ENCODE measurements at places on chromosomes 6 and 20.

DNA sequence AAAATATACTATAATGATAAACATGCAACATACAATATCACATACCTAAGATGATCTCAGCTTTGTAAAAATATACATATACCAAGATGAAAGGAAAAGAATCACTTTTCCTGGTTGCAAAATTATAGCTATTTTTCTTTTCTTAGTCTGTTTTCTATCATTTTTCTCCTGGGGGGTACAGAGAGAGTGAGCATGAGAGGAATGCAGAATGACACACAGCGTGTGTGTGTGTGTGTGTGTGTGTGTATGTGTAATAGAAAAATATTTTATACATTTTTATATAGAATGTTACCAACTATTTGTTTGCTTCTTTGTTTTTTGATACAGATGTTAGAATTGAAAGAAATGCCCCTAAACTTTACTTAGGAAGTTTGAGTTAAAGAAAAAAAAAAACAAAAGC lies 64.3 kb downstream of the FAM83B start:
- no peak for DNase-seq

GRCh38 chr20:38237381-38237780 lies 23.2 kb downstream of the KIAA1755 start:
- no peak for DNase-seq

GRCh38 chr20:20226554-20226953 lies 141.3 kb upstream of the INSM1 start:
- no peak for DNase-seq

- DNase-seq, result no peak
Observed at GRCh38 chr6:53943395-53943794, 148.6 kb downstream of the LRRC1 start.

- DNase-seq, result no peak
Observed at GRCh38 chr6:8020083-8020482, 44.1 kb downstream of the BLOC1S5 start.

DNA sequence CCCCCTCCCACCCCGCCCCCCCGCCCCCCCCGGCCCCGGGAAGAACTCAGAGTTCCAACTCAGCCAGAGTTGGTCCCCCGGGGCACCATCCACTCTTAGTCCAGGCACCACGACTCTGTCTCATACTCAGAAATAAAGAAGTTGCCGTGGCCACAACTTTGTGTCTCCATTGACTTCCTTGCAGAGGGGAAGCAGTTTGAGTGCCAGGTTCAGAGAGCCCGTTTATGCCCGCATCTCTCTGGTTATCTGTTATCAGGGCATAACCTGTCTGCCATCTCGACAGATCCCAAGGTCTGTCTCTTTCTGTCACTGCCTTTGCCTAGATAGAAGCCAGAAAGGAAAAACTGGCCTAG lies 605 bp downstream of the CDC5L start:
- no peak for DNase-seq

DNA sequence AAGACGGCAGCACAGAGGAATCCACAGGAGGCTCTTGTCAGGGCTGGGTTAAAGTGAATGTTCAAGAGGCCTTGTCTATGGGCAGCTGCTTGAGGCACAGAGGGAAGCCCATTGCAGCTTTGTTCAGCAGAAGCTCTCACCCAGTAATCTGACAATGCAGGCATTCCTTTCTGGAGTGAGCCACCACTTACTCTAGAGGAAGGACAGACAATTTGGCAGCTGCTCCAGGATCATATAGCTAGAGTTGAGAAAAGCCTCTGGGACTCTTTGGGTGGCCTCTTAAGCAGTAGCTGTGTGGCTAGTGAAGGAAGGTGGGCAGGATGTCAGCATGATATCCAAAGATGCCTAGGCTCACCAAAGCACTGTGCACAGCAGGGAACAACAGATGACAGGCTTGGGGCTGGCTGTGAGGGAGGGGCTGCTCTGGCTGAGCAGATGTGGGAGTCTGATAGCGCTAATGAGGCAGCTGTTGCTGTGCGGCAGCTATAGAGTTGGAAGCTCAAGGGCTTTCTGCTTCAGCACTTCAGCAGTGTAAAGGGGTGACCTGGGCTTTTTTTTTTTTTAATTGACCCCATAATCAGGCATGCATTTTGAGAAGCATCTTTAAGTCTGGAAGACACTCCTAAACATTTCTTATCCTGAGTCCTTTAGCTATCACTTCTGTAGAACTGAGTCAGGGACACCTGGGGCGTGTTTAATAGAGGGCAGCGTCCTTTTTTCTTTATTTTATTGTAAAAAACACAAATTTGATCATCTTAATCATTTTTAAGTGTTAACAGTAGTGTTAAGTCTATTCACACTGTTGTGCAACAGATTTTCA lies 27.2 kb downstream of the CMTR1 start:
- no peak for DNase-seq

- DNase-seq, result no peak
Observed at GRCh38 chr6:161242113-161242512, 31.7 kb downstream of the AGPAT4 start.

- no peak for DNase-seq
Observed at GRCh38 chr20:19257865-19258264, 45.4 kb downstream of the SLC24A3 start.

DNA sequence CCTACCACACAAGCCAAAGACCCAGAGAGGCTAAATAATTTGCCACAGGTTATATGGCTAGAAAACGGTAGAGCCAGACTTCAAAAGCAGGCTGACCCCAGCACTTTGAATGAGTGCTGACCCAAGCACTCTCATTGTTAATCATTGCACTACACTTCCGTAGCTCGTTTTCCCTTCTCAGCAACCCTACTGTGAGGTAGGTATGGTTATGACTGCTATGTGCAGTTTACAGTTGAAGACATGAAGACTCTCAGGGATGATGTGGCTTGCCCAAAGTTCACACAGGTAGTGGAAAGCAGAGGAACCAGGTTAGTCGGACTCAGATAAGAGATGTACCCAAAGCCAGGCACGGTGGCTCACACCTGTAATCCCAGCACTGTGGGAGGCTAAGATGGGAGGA lies 33.5 kb upstream of the RIMS4 start:
- no peak for DNase-seq

DNA sequence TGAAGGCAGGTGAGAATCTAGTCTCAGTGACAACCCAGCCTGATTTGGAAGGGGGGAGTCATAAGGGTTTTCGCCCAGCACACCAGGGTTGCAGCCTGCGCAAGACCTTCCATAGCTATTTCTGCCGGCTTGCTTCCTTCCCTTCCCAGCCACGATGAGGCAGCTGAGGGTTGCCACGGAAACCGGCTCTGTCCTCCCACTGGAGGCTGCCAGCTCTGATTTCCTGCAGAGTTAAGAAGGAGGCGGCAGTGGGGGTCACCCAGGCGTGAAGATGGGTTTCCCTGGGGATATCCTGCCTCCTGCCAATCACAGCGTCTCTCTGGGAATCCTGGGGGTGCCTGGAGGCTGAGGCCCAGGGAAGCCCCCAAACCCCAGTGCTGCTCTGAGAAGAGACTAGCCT lies 23.1 kb upstream of the KCNB1 start:
- DNase-seq, result no peak

DNA sequence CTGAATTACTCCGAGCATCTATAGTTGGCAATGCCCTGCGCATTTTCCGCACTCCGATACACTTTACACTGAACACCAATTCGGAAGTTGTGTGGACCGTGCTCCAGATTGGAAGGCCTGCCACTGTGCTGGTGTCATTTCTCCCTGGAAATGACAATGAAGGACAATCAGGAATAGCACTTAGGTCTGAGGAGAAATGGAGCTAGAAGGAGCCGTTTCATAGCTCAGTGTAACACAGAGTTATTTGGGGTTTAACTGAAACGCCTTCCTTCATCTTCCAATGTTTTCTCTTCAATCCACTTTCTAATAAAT lies 501 bp upstream of the PLA2G7 start:
- DNase-seq, result no peak

DNA sequence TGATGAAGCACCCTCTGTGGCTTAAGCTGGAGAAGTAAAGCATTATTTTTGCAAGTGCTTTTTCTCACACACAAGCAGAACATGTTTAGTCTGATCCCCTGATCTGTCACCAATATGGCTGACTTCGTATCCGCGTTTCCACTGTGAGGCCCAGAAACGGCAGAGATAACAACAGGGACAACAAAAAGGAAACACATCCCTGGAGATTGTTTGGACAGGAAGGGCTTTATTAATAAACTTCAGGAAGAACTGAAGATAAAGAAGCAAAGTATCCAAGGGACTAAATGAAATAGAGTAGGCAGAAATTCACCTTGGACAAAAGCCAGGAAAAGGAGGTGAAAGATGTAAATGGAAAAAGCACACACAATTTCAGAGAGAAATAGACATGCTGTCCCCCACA lies 49.2 kb downstream of the RARS2 start:
- DNase-seq, result no peak

- no peak for DNase-seq
Observed at GRCh38 chr6:16044211-16044643, 84.7 kb upstream of the MYLIP start.

GRCh38 chr20:36390719-36391415 lies 84.7 kb downstream of the DLGAP4 start:
- no peak for DNase-seq

GRCh38 chr6:16238057-16238962 lies at the start of gene GMPR:
Gene GMPR, plus strand, starts transcription at chr6:16238587. Its CDS starts 107 bp downstream, at chr6:16238694.
- DNase-seq, result peak; percentile 16

- no peak for DNase-seq
Observed at GRCh38 chr6:81376745-81377144, 375.7 kb downstream of the TENT5A start.

GRCh38 chr6:71289802-71290175 lies 1.2 kb downstream of the OGFRL1 start:
- DNase-seq, result no peak

- peak; percentile 62 for DNase-seq
Observed at GRCh38 chr20:41692479-41693135, 74.4 kb upstream of the CHD6 start.

GRCh38 chr6:4732691-4733315 lies 43.4 kb upstream of the CDYL start:
- DNase-seq, result peak; percentile 93

- DNase-seq, result no peak
Observed at GRCh38 chr6:13139119-13139518, 189.2 kb downstream of the TBC1D7 start.

- no peak for DNase-seq
Observed at GRCh38 chr6:54810147-54810546, 36.4 kb upstream of the FAM83B start.

- DNase-seq, result no peak
Observed at GRCh38 chr6:22921828-22922227, 352.5 kb downstream of the HDGFL1 start.

DNA sequence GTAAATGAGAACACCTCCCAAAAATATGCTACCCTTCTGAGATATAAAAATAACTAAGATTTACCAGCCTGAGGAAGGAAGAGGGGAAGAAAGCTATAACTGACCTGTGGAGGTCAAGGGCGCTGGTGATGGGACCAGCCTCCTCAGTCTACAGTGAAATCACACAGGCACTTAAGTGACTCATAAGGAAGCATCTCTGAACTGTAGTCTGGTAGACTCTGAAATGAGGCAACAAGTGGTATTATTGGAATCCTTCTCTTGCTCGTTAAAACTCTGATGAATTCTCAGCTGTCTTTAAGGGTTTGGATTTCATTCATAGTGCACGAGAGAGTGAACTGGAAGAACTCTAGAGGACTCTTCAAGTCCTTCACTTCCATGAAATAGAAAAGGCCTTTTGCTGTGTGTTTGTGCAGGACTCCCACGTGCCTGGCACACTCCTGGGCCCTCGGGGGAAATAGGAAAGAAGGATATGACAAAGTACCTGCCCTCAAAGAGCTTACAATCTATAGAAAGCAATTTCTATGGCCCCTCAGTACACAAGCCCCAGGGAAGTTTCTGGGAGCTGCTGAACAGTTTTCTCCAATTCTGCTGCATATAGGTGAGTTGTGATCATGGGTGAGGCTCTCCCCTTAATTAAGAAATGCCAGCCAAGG lies 231.8 kb upstream of the RREB1 start:
- DNase-seq, result peak; percentile 83

DNA sequence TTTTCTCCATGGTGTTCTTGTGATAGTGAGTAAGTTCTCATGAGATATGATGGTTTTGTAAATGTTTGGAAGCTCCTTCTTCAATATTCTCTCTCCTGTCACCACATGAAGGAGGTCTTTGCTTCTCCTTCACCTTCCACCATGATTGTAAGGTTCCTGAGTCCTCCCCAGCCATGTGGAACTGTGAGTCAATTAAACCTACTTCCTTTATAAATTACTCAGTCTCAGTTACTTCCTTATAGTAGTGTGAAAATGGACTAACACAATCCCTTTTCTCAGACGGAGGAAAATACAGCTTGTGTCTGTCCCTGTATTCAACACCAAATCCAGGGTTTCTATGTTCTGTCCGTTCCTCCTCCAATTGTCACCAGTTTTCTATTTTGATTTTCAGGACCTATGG lies 181.0 kb downstream of the ALDH8A1 start:
- no peak for DNase-seq

DNA sequence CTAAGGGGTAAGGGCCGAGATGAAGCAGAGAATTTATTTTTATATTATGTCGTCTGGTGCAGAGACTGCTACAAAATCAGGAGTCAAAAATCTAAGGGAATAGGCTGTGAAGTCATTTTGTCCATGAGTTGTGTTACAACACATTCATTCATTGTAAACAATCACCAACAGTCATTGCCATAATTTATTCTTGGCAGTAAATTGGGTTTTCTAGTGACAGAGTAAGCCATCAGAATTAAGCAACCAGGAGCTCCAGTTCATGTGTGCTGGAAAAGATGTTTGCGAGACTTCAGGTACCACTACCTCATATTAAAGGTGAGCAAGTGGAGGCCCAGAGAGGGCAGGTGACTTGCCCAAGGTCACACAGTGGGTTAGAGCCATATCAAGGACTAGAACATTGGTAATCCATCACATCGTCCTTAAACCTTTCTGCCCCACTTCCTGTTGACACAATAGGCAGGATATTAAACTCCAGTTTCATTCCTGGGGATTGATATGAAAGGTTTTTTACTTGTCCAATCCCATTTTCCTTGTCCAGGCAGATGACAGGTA lies 46.0 kb downstream of the E2F3 start:
- no peak for DNase-seq

DNA sequence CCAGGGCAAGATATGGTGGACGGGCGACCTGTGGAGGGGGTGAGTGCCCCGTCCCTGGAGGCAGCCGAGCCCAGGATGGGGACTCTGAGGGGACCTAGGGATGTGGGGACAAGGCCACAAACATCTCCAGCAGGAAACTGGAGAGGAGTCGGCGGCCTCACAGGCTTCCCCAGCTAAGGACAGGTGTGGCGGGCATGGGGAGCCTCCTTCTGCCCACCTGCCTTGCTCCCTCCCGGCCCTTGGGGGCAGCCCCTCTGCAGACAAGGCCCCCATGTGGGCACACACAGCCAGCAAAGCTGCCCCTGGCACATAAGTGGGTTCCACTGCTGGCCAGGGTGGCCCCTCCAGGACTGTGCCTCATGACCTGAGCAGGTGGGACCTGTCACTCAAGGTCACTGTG lies 4.6 kb downstream of the CHRNA4 start:
- no peak for DNase-seq

GRCh38 chr6:13135152-13135551 lies 193.2 kb downstream of the TBC1D7 start:
- no peak for DNase-seq

GRCh38 chr20:14336686-14337085 lies 726 bp downstream of the FLRT3 start:
- DNase-seq, result peak; percentile 18
